Breast epithelium (tissue), 4 donors: ENCODE measurements at places on chromosomes 7 and 10. TPM values are rescaled to one million over a fixed set of nuclear protein-coding genes. Genes with fewer than 3 reads are reported as not detected.
A peak's percentile ranks its signal among the peaks of the same experiment; 100 is the strongest.

DNA sequence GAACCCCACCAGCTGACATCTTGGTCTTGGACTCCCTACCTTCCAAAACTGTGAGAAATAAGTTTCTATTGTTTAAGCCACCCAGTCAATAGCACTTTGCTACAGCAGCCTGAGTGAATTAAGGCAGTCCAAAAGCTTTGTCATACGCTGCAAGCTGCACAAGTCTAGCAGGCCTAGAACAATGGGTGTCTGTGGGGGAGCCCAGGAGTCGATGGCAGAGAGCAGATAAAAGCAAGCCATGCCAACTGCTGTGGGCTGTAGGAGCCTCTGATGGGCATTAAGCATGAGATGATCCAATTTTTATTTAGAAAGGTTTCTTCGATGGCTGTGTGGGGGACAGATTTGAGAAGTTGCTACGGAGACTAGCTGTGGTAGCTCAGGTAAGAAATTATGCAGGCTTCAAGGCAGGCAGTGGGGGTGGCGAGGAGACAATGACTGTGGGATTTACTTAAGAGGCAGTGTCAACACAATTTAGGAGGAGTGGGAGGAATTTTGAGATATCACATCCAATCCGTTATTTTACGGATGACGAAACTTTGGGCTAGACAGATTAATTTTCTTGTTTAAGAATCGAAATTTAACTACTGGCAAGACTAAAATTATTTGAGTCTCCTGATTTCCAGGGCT is 110.4 kb downstream of the NRCAM start:
- no peak overlapping the region for H3K4me3 ChIP-seq
- H3K27me3 ChIP-seq, result no peaks in the 10 kb centered on the region
- no peaks in the 10 kb centered on the region for H3K4me1 ChIP-seq
- no peaks in the 10 kb centered on the region for H3K36me3 ChIP-seq
- no peak for DNase-seq
- no peak overlapping the region for H3K27ac ChIP-seq

DNA sequence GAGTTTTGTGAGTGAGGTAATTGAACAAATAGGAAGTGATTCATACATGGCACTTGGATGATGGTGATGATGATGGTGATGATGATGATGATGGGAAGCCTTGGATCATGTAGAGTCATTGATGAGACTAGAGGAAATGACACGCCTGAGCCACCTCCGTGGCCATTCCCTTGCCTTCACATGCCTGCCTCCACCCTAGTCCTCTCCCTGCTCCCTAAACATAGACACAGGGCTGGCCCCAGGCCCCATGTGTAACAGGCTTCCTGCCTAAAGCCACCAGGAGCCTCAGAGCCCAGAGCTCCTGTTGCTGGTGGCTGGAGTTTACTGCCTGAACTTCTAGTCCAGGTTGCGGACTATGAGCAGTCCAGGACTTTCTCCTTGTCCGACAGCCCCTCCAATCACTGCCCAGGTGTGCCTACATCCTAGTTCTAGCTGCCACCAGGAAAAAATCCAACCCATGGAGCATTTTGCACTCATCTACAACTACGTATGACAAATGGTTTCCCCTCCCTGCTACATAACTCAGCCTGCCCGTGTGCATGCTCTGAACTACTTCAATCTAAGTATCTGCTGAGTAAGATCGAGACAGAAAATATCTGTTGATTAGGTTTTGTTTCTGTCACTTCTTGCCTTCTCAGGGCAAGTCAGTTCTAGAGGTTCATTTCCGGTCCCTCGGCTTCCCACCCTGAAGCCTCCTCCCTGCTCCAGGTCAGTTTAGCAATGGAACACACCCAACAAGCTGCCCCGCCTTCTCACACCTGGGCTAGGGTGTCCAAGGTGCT is 35.5 kb upstream of the KDM7A start:
- DNase-seq, result no peak
- peak overlapping the region; percentile 65 for H3K27ac ChIP-seq
- H3K4me1 ChIP-seq, result no peaks in the 10 kb centered on the region
- no peaks in the 10 kb centered on the region for H3K36me3 ChIP-seq

GRCh38 chr7:113813471-113813870 is 105.3 kb downstream of the PPP1R3A start:
- H3K4me1 ChIP-seq, result no peaks in the 10 kb centered on the region
- no peak overlapping the region for H3K4me3 ChIP-seq
- H3K36me3 ChIP-seq, result no peaks in the 10 kb centered on the region
- H3K27me3 ChIP-seq, result no peaks in the 10 kb centered on the region

- no peak for DNase-seq
- no peaks in the 10 kb centered on the region for H3K4me1 ChIP-seq
- H3K27ac ChIP-seq, result peak overlapping the region; percentile 60
- no peaks in the 10 kb centered on the region for H3K36me3 ChIP-seq
- H3K27me3 ChIP-seq, result no peaks in the 10 kb centered on the region
Measured at GRCh38 chr10:46992803-46993561, 81.8 kb downstream of the PTPN20 start.

- H3K27ac ChIP-seq, result no peak overlapping the region
- H3K4me1 ChIP-seq, result no peaks in the 10 kb centered on the region
- H3K27me3 ChIP-seq, result no peaks in the 10 kb centered on the region
- DNase-seq, result no peak
- H3K36me3 ChIP-seq, result no peaks in the 10 kb centered on the region
- H3K4me3 ChIP-seq, result no peak overlapping the region
Measured at GRCh38 chr10:122875843-122876466, 3.4 kb downstream of the FAM24B start.

DNA sequence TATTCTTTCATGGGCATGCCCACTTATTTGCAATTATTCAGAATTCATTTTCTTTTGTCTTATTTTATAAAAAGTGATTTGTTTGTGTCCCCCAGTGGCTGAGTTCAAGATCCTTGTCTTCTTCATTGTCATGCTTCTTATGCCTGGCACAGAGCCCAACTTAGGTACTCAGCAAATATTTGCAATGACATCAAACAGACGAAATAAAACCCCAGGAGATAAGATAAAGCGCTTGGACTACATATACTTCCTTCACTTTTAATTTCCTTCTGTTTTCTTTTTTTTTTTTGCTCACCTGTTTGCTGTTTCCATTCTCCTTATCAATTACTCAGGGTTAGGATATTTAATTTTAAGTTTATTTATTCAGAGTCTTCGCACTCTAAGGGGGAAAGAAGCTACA is 225.0 kb downstream of the SDHAF3 start:
- no peaks in the 10 kb centered on the region for H3K4me1 ChIP-seq
- H3K27ac ChIP-seq, result no peak overlapping the region
- H3K36me3 ChIP-seq, result no peaks in the 10 kb centered on the region
- H3K27me3 ChIP-seq, result no peaks in the 10 kb centered on the region
- no peak overlapping the region for H3K4me3 ChIP-seq
- no peak for DNase-seq

DNA sequence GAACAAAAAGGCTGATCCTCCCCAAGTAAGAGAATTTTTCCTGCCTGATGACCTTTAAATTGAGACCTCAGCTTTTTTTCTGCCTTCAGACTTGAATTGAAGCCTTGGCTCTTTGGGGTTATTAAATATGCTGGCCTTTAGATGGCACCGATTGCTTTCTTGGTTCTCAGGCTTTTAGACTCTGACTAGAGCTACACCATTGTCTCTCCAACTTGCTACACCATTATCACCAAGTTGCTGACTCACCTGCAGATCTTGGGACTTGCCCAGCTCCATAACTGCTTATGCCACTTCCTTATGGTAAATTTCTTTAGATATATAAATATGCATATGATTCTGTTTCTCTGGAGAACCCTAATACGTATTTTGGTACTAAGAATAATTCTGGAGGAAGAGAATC is 3.1 kb upstream of the ABCA13 start:
- H3K4me1 ChIP-seq, result no peaks in the 10 kb centered on the region
- no peaks in the 10 kb centered on the region for H3K36me3 ChIP-seq
- no peaks in the 10 kb centered on the region for H3K27me3 ChIP-seq
- no peak overlapping the region for H3K27ac ChIP-seq
- DNase-seq, result no peak
- no peak overlapping the region for H3K4me3 ChIP-seq

DNA sequence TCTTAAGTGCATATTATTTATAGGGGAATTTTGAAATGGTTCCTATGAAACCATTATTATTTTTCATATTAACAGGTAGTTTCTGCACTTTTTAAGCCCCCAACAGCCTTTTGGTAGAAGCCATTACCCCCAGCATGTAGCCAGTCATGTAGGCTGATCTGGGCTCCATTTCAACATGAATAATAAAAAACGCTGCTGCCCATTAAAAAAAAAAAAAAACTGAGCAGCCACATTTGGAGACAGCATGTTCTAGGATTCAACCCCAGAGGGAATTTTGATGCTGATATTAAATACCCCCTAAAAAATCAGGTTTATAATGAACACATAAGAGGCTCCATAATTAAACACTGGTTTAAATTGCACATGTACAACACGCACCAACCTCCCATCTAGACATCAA is 181.3 kb downstream of the RTKN2 start:
- no peaks in the 10 kb centered on the region for H3K27me3 ChIP-seq
- DNase-seq, result no peak
- H3K27ac ChIP-seq, result no peak overlapping the region
- peaks cover 3% of the 10 kb centered on the region for H3K4me1 ChIP-seq
- peaks cover 6% of the 10 kb centered on the region for H3K36me3 ChIP-seq

DNA sequence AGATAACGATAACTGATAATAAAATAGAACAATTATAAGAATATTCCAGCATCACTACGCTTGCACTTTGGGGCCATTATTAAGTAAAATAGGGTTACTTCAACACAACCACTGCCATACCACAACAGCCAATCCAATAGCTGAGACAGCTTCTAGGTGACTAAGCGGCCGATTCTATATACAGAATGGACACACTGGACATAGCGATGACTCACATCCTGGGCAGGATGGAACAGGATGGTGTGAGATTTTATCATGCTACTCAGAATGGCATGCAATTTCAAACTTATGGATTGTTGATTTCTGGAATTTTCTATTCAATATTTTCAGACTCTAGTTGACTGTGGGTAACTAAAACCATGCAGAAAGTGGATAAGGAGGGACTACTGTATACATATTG is 920.9 kb downstream of the LRMDA start:
- no peaks in the 10 kb centered on the region for H3K27me3 ChIP-seq
- H3K4me3 ChIP-seq, result no peak overlapping the region
- no peak for DNase-seq
- no peak overlapping the region for H3K27ac ChIP-seq
- H3K4me1 ChIP-seq, result no peaks in the 10 kb centered on the region

GRCh38 chr10:86868353-86868752 is 89.1 kb downstream of the MMRN2 start:
- no peak overlapping the region for H3K4me3 ChIP-seq
- no peak for DNase-seq
- no peaks in the 10 kb centered on the region for H3K4me1 ChIP-seq
- H3K36me3 ChIP-seq, result no peaks in the 10 kb centered on the region

- no peak overlapping the region for H3K4me3 ChIP-seq
- no peaks in the 10 kb centered on the region for H3K36me3 ChIP-seq
- DNase-seq, result no peak
- H3K27me3 ChIP-seq, result no peaks in the 10 kb centered on the region
- H3K27ac ChIP-seq, result no peak overlapping the region
Measured at GRCh38 chr10:71873582-71874211, 22.6 kb upstream of the PSAP start.

- H3K27me3 ChIP-seq, result no peaks in the 10 kb centered on the region
- no peak for DNase-seq
- peak overlapping the region; percentile 16 for H3K4me3 ChIP-seq
- H3K4me1 ChIP-seq, result no peaks in the 10 kb centered on the region
- no peaks in the 10 kb centered on the region for H3K36me3 ChIP-seq
- peak overlapping the region; percentile 96 for H3K27ac ChIP-seq
Measured at GRCh38 chr7:42495256-42495655, 258.2 kb upstream of the GLI3 start.

DNA sequence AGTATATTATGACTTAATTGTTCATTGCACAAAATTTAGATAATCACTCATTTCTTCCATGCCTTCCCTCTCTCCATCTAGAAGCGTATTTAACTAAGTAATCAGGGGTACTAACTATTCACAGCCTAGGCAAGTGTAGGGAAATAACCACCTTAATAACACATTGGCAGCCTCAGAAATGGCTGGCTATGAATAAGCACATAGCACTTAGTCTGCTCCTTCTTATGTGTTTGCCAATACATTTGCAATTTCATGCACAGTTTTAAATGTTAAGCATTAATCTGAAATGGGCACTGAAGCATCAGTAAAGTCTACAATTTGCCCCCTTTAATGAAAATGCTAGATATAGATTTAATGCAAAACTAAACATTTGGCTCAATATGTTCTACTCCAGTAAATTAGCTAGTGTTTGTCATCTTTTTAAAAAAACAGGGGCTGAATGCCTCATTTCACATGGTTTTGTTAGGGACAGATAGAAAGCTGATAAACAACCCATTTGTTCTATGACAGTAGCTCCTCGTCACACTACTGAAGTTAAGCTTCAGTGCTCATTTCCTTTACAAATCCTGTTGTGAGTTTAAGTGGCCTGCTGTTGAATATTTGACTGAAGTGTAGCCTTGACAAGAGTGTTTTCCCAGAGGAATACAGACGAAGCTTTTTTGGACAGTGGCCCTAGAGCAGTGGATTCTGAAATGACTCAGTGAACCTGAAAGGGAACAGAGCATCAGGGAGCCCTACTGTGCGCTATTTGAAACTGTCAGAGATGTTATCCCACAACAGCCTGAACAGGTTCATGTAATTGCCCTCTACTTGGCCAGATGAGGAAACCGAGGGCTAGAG is 30.5 kb downstream of the HHEX start:
- no peak overlapping the region for H3K27ac ChIP-seq
- DNase-seq, result no peak
- no peak overlapping the region for H3K4me3 ChIP-seq
- H3K4me1 ChIP-seq, result no peaks in the 10 kb centered on the region

GRCh38 chr7:91034459-91035368 is 229.5 kb upstream of the FZD1 start:
- H3K27ac ChIP-seq, result no peak overlapping the region
- H3K27me3 ChIP-seq, result no peaks in the 10 kb centered on the region
- DNase-seq, result no peak
- H3K4me3 ChIP-seq, result no peak overlapping the region

DNA sequence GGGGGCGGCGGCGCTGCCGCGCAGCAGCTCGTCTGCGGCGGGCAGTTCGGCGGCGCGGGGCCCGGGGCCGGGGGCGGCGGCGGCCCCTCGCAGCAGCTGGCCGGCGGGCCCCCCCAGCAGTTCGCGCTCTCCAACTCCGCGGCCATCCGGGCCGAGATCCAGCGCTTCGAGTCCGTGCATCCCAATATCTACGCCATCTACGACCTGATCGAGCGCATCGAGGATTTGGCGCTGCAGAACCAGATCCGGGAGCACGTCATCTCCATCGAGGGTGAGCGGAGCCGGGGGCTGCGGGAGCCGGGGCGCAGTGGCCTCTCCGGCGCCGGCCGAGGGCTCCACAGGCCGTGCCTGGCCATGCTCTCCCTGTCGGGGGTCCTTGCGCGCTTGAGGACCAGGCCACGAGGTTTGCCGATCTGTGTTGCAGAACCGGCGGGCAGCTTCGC is 548 bp downstream of the AGAP3 start:
- no peaks in the 10 kb centered on the region for H3K36me3 ChIP-seq
- DNase-seq, result no peak
- no peaks in the 10 kb centered on the region for H3K27me3 ChIP-seq
- H3K4me3 ChIP-seq, result peak overlapping the region; percentile 97
- H3K27ac ChIP-seq, result peak overlapping the region; percentile 96

The MCM10 gene
- total RNA-seq, result 1.8 TPM

The COL26A1 gene
- not detected for total RNA-seq

The CNTNAP2 gene
- total RNA-seq, result 0.66 TPM

The LRGUK gene
- total RNA-seq, result 0.96 TPM
